NCI-H1092 (cell line): ENCODE measurements at places on chromosomes 6 and 20.

DNA sequence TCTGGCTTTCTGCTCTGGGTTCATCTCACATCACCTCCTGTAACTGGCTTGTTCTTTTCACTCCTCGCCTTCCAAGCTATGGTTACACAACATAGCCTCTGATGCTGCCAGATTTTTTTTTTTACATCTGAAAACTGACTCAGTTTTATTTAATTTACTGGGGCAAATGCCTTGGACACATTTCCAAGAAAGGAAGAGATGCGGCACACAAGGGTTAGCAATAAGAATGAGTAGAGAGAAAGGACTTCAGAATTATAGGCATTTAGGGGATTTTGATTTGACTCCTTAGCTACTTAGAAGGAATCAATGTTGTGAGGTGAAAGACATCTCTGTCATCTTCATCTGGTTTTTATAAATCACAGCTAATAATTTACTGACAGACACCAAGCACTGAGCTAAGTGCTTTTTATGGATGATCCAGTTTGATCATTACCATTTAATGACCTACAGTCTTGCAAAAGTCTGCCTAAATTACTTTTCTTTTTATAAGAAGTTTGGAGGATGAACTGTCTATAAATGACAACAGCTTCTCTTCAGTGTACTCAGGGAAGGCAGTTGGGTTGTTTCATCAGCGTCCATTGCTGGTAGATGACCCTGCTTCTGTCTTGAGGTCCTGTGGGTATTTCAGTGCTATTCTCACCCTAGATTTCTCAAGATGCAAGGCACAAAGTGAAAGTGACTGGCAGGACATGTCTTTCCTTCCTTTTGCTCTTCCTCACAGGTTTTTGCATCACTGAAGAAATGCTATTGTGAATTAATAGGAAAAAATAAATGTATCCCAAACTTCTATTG is 31.1 kb downstream of the LAMA4 start:
- DNase-seq = no peak

DNA sequence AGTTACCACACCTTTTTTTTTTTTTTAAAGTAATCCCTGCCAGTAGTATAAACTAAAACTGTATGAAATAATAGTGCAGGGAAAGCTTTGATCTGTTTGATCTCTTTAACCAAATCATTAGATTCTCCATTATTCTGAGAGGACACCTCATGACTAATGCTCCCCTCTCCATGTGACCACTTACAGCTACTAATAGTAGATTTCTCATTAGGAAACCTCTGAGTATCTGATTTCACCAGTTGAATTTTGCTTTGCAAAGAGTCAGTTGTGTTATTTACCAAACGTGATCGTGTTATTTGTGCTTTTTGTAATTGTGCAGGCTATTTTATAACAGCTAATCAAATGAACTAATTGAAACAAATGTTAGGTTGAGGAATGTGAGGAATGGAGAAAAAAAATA is 12.5 kb downstream of the CASP8AP2 start:
- no peak for DNase-seq

- DNase-seq = peak; percentile 75
These were observed 535 bp downstream of the NKAIN2 start for GRCh38 chr6:123804014-123804786.

GRCh38 chr6:12459945-12460661 is 169.9 kb downstream of the EDN1 start:
- no peak for DNase-seq

- no peak for DNase-seq
These were observed 1.6 kb downstream of the KCNG1 start for GRCh38 chr20:51021067-51022025.

DNA sequence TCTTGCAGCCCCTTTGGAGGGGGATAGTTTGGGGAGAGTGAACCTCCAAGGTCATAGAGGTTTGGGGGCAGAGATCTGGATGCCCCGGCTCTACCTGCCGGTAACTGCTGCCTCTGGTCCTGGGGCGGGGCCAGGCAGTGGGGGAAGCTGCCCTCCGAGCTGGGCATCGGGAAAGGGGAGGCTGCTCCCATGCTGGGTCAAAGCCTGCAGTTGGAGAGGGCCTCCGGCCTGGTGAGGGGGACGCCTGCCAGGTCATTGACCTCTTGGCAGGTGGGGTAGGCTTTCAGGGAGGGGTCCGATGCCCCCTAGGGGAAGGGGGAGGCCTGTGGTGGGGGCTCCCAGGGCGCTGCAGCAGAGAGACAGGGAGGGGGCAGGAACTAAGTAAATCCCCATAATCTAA is 7.1 kb downstream of the COL11A2 start:
- DNase-seq = no peak

- no peak for DNase-seq
These were observed 328 bp downstream of the RRBP1 start for GRCh38 chr20:17681726-17682102.

GRCh38 chr6:56727097-56727850 is 84.6 kb upstream of the DST start:
- no peak for DNase-seq

DNA sequence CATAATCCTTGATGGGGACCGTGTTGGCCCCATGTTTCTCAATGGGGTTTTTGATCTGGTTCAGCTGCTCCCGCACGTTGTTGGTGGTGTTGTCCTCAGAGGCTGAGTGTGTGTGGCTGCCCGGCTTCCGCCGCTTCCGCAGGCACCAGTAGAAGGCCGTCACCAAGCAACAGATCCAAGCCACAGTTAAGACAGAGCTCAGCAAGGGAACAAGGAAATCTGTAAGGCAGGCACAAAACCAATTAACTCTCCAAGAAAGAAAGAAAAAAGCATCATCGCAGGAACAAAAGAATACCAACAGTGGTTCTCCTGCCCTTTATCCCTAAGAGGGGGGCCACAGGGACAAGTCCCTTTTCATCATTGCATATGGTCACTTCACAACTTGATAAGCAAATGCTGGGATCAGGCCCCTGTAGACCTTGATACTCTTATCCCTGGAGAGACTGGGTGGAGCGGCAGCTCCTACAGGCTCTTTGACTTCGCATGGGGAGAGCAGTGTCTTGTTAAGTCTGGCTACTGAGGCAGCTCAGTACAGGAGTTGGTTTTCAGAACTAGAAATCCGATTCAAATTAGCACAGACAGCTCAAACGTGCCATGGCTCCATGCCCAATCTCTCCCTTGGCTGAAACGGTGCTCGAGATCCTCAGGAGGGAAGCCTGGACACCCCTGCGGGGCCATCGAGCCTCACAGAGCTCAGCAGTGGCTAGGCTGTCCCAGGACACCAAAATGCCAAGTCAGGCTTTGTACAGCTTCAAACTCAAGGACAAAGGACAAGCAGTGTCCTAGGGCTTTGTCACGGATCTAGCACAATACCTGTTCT is 33.9 kb downstream of the JAG1 start:
- DNase-seq = no peak
